ENCODE measurements at places on chromosomes 7 and 10.

DNA sequence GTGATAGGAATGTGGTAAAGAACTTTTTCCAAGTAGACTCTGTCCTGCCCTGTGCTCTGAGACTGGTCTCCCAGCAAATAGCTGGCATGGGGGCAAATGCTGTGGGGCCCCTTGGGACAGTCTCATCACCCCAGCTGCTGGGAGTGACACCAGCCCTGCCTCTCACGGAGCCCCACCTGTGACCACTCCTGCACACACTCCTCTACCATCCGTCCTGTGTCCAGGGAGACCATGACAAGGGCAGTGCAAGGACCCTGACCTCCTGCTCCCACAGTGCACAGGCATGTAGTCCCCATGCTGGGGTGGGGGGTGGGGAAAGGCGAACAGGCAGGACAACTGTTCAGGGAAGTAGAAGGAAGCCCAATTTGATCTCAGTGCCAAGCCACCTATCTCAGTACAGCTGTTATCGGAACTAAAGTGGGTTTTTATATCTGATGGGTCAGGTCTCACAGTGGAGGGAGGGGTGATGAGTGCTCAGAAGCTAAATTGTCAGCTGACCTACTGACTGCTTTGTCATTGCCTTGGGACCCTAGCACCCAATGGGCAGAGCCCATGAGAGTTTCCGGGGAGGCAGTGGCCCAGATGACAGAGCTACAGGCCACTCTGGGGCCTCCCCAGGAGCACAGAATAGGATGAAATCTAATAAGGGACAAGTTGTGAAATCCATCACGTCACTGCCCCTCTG lies 24.5 kb downstream of the VSTM4 start:
- no peak for DNase-seq

DNA sequence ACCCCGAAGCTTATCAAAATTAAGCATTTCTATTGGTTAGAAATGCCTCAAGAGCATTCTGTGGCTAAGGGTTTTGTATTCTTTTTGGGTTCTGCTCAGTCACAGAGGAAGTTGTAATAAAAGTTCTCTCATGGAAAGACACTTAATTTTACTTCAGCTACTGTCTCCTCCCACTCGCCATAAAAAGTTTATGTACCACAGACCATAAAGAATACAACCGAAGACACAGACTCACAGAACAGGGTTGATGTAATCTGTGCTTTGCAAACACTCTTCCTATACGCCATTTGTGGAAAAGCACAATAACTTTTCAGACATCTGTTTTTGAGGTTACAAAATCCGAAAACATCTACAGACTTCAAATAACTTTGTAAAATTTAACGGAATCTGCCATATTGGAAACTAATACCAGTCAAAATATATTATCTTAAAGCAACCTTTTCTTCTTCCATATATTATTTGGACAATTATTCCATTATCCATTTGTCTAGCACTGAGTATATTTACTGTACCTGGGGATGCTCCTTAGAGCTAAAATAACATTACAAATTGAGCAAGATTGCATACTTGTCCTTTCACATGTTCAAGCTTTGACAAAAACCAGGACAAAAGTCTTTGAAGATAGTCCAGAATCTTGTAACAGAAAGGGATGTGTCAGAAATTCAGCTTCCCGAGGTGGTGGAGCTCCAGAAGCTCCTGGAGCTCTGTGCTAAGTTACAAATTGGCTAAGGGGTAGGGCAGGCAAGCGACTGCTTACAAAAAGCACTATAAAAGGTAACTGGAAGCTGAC lies 219.0 kb upstream of the MEOX2 start:
- DNase-seq, result no peak

- DNase-seq, result no peak
Measured at GRCh38 chr7:151433721-151434400, 6.1 kb downstream of the CRYGN start.

- no peak for DNase-seq
Measured at GRCh38 chr7:152369518-152369917, 66.3 kb downstream of the KMT2C start.

GRCh38 chr7:22858640-22859561 lies 36.3 kb upstream of the TOMM7 start:
- no peak for DNase-seq

- DNase-seq, result no peak
Measured at GRCh38 chr7:36224934-36225858, 72.1 kb downstream of the EEPD1 start.

DNA sequence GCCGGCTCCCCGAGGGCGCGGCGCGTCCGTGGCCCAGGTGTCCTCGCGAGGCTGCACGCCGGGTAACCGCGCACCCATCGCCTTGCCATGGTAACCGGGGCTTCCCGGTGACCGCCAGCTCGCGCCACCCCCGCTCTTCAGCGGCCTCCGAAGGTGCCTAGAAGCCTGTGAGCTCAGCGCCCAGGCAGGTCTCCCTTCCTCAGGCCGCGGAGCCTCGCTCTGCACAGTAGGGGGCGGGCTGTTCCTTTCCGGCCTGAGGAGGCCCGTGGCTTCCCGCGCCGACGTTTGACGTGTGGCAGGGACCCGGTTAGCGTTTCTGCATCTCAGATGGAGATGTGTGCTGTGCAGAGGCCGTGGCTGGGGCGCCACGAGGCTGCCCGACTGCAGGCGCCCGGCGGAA lies 117.1 kb downstream of the DYNC2I1 start:
- no peak for DNase-seq
